ENCODE measurements at places on chromosomes 5 and 9.

- DNase-seq = no peak
Observed at GRCh38 chr5:62886603-62887315, 308.1 kb downstream of the LRRC70 start.

DNA sequence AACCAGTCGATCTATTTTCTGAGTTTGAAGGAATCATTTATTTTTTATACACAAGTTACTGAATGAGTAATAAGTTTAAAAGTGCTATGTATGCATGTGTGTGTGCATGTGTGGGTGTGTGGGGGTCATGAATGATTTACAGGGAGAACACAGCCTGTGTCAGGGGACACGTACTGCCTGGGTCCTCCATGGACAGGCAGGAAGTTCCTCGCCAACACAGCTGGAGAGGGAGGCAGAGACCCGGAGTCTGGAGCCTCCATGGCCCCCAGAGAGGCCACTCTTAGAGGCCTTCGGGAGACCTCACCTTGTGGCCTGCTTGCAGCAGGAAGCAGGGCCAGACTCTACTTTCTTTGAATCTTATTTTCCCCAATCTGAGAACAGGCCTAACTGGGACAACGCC lies 144.7 kb downstream of the GABBR2 start:
- no peak for DNase-seq

DNA sequence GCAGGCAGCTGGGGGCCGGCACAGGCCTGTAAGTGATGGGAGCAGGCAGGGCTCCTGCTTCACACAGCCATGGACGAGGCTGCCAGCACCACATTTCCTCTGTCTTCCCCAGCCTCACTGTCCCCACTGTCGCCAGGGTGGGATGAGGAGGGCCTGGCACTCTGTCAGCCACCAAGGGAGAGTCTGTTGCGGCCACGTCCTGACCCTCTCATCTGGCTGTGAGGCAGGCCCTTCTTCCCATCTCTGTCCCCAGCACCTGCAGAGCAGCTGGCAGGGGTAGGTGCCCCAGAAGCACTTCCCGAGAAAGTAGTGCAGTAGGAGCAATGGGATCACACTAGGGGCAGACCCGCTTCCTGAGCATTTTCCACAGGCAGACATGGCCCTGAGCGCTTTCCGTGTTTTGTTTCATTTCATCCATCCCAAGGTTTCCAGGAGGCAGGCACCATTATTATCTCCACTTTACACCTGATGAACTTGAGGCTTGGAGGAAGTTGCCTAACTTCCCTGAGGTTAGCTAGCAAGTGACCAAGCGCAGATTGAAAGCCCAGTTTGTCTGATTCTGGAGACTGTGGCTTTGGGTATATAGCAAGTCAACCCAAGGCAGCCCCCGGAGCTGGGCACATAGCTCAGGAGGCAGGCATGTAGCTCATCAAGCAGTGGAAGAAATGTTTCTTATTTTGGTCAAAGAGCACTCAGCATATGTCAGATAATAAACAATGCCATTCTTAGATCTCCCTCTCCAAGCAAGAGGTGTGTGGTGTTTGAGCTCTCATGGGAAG lies 202.4 kb downstream of the DAB2IP start:
- no peak for DNase-seq

- DNase-seq = no peak
Observed at GRCh38 chr9:119005162-119005561, 364.1 kb downstream of the BRINP1 start.

DNA sequence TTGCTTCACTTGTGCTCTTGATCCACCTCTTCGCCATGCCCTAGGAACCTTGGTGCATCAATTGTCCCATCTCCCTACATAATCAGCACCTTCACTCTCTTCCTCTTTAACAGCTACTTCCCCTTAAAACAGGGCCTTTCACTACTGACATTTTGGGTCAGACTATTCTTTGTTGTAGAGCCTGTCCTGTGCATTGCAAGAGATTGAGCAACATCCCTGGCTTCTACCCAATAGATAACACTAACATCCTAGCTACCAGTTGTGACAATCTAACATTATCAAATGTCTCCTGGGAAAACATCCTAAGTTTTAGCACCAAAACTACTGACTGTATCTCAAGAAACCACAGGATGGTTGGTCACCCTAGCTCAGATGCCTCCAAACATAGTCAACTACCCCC lies 854.3 kb upstream of the DMAC1 start:
- DNase-seq = no peak

DNA sequence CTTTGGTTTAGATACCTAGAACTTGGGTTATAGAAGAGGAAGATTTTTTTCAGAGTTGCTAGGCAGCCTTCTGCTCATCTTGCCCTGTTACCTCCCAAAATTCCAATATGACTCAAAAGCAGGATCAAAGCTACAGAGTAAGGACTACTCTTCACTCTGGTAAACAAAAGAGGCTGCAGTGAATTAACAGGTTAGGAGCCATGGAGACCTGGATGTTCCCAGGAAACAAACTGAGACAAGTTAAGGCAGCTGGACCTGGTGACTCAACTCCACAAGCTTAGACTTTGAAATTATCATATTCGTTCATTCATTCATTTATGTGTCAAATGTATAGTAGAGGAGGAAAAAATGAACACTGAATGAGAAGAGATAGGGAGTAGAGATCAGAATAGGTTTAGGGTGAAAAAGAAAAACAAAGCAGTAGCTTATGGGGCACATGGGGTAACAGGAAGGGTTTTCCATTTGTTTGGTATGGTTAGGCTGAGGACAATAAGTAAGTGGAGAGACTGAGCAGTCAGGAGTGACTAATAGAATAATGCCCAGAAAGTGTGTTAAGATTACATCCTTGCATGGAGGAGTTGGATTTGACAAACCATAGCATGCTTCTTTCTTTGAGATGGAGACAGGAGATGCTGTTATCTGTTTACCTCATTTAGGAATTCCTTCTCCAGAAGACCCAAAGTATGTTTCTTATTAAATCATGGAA lies 464.0 kb upstream of the ZNF608 start:
- no peak for DNase-seq

DNA sequence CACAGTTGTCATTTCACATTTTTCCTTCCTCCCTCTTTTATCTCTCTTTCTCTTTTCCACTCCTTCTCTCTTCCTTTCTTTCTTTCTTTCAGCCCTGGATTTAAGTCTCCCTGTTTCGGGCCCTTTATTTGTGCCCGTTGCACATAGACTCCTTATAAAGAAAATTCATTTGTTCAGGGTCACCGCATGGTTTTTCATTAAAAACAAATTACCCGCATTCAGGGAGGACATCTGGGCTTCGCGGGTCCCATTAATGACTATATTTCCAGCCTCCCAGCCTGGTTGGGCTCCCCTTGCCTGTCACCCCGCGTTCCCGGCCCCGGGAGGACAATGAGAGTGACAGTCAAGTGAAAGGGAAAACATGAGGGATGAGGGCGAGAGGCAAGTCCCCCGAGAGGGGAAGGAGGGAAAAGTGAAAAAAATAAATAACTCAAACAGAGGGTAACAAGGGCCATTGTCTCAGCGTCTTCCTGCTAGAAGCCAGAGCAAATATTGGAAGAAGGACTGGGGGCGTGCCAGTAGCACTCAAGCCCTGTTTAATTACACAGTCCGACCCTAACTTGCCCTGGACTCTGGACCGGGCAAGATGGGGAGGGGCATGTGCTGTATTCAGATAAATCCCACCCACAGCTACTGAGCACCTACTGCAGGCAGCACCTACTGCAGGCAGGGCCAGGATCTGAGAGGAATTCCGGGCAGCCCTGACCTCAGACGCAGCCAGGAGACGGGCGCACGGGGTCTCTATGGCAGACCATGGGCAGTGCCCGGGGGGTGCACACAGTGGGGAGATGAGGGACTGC lies 166.2 kb downstream of the PAX5 start:
- DNase-seq = no peak

GRCh38 chr5:152364899-152365298 lies 40.2 kb downstream of the NMUR2 start:
- DNase-seq = no peak

GRCh38 chr9:70902692-70903131 lies 218.7 kb downstream of the TRPM3 start:
- DNase-seq = no peak

- no peak for DNase-seq
Observed at GRCh38 chr5:170312301-170312595, 14.7 kb upstream of the LCP2 start.

GRCh38 chr9:117315236-117315635 lies 99.6 kb downstream of the ASTN2 start:
- no peak for DNase-seq

DNA sequence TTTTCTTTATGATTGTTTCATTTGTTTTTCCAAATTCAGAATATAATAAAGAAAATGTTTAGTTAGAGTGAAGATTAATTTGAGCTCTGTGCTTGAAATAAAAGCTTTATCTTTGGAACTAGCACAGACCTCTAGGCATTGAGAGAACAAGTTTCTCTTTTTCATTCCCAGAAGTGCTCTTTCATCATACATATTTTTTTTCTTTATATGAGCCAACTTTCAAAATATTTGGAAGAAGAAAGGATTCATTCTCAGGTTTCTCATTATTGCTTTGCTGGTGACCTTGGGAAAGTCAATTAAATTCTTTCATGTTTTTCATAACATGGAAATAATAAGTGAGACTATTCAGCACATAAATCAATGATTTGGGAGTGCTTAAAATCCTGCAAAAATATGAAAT lies 16.8 kb downstream of the CTXN3 start:
- no peak for DNase-seq

- no peak for DNase-seq
Observed at GRCh38 chr9:95505717-95506427, 10.9 kb downstream of the PTCH1 start.

GRCh38 chr5:158718738-158719505 lies 380.8 kb downstream of the EBF1 start:
- no peak for DNase-seq

GRCh38 chr9:121754655-121755436 lies 103.4 kb downstream of the DAB2IP start:
- no peak for DNase-seq

- DNase-seq = no peak
Observed at GRCh38 chr9:34547960-34548611, 25.3 kb upstream of the ENHO start.

GRCh38 chr5:30040488-30041118 lies 1152.9 kb upstream of the CDH6 start:
- no peak for DNase-seq

GRCh38 chr5:111606194-111606593 lies 93.9 kb upstream of the STARD4 start:
- DNase-seq = no peak

GRCh38 chr5:10581424-10581748 lies 17.5 kb downstream of the ANKRD33B start:
- no peak for DNase-seq

GRCh38 chr5:115842089-115842935 lies 577 bp downstream of the AP3S1 start:
- DNase-seq = no peak

DNA sequence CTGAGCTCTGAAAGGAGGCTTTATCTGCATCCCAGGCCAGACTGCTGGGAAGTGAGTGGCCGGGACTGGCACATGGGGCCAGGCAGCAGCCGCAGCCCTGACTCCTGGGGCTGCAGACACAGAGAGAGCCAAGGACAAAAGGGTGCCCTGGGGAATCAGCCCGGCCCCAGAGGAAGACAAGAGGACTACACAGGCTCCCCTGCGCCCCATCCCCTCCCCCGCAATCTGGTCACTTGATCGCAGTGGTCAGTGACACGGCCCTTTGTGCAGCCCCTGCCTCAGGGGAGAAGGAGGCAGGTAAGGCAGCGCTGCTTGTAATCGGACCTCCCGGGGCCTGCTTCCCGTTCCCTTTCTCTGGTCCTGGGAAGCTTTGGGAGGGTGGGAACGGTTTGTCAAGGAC lies 55.5 kb upstream of the FUBP3 start:
- DNase-seq = no peak

DNA sequence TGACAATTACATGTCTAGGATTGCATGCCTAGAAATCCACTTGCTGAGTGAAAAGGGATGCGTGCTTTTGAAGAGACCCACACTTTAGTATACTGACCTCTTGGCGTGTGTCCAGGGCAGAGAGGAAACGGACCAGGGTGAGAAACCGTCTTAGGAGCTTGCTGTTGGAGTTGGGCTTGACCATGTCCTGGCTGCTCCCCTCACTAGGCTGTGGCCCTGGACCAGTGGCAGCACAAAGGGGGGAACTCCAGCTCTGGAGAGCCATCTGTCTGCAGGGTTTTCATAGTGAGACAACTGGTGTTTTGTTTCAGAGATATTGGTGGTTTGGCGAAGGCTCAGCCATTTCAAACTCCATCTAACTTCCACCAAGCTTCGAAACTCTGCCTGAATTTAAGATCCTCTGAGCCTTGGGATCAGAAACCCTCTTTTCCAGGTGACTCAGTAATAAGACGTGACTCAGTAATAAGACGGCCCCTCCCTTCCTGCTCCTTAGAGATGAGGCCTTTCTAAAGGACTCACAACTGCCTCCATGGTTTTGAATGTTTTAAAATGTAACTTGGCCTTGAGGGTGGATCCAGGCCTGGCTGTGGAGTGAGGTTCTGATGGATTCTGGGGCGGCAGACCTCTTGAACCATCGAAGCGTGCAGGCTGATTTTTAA lies 165.8 kb downstream of the MELK start:
- no peak for DNase-seq

GRCh38 chr9:109251080-109251775 lies 69.6 kb downstream of the EPB41L4B start:
- DNase-seq = no peak

GRCh38 chr5:74303578-74303977 lies 336.9 kb downstream of the ENC1 start:
- DNase-seq = no peak

DNA sequence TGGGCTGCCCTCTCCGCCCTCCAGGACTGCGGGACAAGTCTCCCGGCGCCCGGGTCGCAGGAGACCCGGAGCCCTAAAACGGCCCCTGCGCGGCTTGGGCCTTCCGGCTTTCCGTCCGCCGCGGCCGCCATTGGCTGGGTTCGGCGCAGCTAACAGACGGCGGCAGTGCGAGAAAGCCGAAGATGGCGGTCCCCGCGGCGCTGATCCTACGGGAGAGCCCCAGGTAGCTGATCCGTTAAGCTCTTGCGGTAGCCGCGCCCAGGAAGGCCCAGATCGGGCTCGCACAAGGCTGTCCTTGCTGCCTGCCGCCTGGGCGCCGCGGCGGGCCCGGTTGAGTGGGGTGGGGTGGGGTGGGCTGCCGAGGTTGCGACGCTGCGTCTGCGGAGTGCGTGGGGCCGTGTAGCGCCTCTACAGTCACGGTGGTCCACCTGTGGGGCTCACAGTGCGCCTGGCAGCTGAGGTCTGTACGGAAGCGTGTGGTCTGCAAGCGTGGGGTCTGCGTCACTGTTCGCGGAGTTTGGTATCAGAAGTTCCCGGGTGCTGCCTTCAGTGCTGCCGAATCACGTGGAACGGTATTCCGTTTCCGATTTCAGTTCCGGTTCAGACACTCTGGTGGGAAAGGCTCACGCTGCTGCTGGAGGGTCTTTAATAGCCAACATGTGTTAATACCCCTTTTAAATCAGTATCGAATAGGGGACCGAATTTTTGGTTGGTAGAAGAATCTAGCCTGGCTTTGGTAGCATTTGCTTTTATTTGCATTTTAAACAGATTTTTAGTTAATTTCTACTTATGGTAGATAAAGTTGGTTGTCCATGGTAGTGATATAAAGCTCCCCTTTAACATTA lies at the start of gene COMMD10:
COMMD10 (plus strand) TSS at position 155 of the 845 bp plus-strand sequence.
- peak; percentile 66 for DNase-seq
